Central memory CD4-positive, alpha-beta T cell (primary cell): ENCODE measurements at places on chromosomes 6 and 20.

- DNase-seq, result no peak
These were observed 10.6 kb upstream of the TTLL2 start for GRCh38 chr6:167314180-167314821.

- DNase-seq, result no peak
These were observed 40.8 kb upstream of the NXT1 start for GRCh38 chr20:23309781-23310180.

GRCh38 chr6:151958332-151958731, 150.8 kb downstream of the ESR1 start:
- DNase-seq, result no peak

DNA sequence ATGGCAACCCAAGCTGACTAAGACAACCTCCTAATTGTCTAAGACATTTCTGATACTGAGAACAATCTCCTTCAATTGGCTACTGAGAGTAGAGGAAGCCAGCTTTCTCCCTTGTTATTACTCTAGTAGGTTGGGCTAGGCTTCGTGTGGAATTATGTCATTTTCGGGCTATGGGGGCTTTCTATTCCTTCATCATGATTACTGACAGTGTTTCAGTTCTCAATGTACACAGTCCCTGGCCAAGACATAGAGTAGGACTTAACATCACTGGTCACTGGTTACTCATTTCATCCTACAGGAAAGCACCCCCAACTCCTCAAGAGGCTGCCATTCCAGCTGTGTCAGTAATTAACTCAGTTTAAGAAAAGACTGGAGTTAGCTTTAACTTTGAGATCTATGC, 100.0 kb downstream of the KIF6 start:
- no peak for DNase-seq

DNA sequence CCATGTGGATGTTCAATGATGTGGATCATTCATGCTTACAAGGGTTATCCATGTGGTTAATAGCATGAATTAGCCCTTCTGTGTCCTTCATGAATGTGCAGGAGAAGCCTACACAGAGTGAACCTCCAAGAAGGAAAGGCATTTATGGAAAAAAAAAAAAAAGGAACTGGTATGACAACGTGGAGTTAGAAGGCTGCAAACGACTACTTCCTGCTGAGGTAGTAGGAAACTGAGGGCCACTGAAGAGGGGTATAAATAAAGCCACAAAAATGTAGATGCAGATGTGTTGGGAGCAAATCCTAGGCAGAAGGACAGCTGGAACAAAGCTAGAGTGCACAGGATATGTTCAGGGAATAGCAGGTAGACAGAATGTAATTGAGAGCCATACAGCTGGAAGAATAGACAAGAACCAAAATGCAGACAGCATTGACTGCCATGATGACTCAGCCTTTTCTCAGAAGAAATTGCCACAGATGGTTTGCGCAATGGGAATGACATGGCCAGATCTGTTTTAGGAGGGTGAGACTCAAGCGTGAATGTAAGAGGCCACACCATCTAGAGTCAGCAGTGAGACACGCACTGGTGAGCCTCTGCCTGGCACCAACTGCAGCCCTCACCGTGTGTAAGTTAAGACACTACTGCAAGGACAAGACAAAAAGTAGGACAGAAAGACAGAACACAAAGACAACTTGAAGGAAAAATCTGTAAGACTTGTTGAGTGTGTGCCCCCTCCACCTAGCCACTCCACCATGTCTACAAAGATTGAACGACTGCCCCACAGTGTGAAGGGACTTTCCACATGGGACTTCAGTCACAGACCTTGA, 79.8 kb downstream of the KIF13A start:
- DNase-seq, result no peak

DNA sequence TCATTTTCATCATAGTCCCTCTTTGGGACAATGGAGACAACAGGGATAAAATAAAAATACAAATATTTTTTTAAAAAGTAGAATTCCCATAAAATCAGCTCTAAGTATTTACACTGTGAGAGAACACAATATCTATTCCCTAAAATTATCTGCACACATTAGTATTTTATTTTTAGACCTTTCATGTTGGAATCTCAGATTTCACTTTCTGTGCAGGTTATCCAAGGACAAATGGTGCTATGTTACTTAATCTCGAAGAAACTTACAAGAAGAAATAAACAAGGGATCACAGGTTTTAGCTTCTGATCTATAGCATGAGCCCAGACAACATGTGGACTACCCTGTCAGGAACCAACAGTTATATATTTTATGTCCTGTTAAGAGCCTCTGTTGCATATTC, 23.0 kb upstream of the LYRM2 start:
- no peak for DNase-seq

GRCh38 chr6:119862719-119863118, 513.2 kb upstream of the MAN1A1 start:
- no peak for DNase-seq

- DNase-seq, result no peak
These were observed 52.9 kb upstream of the GPR31 start for GRCh38 chr6:167210375-167211294.

- no peak for DNase-seq
These were observed 6.9 kb upstream of the PREP start for GRCh38 chr6:105409734-105410133.

- DNase-seq, result no peak
These were observed 37.7 kb downstream of the KIF25 start for GRCh38 chr6:168035098-168035660.

- no peak for DNase-seq
These were observed 37.1 kb upstream of the KCNK5 start for GRCh38 chr6:39266375-39266774.

GRCh38 chr20:13910492-13910891, 79.9 kb downstream of the SEL1L2 start:
- DNase-seq, result no peak

DNA sequence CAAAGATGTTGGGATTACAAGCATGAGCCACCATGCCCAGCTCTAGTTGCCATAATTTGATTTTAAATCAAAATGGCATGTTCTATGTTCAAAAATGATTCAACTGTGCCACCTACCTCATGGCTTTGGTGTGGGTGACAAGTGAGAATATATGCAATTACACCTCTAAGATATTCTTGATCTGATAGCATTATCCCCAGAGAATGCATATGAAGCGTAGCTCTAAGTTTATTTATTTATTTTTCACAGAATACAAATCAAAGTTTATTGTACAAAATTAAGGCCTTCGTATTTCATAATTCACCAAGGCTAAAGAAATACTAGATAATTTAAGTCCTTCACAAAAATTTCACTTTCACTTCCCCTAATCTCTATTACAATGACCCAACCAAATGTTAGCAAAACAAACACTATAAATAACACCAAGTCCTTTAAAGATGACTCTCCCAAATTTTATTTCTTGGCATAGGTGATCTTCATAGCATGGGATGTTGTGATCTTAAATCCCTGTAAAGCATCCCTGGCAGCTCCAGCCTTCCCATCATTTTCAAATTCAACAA, 205.9 kb upstream of the TAB2 start:
- DNase-seq, result no peak

- DNase-seq, result no peak
These were observed 247.2 kb downstream of the TTLL2 start for GRCh38 chr6:167572106-167572505.

GRCh38 chr6:34435916-34436315, 10.0 kb upstream of the RPS10 start:
- no peak for DNase-seq

DNA sequence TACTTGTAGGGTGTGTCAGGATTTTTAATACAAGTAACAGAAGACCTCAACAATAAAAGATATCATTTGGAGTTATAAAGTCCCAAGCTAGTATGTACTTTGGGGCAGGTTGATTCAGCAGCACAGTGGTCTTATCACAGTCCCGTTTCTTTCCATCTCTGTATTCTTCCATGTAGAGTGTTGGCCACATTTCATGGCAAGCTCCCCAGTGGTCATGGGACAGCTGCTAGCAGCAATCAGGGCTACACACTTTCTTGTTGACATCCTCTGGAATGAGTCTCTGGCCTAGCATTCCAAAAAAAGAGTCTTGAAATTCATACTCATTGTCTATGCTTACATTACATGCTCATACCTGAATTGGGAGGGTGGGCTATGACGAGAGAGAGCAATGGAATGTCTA, 53.2 kb downstream of the SOBP start:
- DNase-seq, result no peak

DNA sequence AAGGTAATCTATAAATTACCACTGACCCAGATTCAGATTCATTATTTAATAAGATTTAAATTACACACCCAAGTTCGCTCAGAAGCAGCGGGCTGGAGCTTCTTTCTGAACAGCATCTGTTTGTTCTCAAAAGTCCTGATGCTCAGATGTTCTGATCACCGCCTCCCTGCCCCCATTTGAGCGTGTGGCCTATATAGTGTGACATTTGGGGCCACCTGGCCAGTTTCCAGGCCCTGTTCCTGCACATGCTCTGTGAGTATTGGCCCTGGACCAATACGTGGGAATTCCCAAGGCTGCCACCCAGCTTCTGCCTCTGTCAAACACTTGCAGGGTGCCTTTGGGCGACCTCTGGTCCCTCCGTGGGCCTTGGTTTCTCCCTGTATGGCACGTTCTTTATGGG, 228.8 kb downstream of the TFAP2C start:
- no peak for DNase-seq

GRCh38 chr6:75273009-75273408, 11.6 kb downstream of the TMEM30A start:
- DNase-seq, result no peak
